ENCODE measurements at places on chromosomes 3 and 15. TPM values are rescaled to one million over a fixed set of nuclear protein-coding genes. Genes with fewer than 3 reads are reported as not detected.

- DNase-seq = no peak
Observed at GRCh38 chr15:96416218-96416933, 85.9 kb downstream of the NR2F2 start.

GRCh38 chr3:16369276-16369675, 104.3 kb downstream of the OXNAD1 start:
- no peak for DNase-seq

DNA sequence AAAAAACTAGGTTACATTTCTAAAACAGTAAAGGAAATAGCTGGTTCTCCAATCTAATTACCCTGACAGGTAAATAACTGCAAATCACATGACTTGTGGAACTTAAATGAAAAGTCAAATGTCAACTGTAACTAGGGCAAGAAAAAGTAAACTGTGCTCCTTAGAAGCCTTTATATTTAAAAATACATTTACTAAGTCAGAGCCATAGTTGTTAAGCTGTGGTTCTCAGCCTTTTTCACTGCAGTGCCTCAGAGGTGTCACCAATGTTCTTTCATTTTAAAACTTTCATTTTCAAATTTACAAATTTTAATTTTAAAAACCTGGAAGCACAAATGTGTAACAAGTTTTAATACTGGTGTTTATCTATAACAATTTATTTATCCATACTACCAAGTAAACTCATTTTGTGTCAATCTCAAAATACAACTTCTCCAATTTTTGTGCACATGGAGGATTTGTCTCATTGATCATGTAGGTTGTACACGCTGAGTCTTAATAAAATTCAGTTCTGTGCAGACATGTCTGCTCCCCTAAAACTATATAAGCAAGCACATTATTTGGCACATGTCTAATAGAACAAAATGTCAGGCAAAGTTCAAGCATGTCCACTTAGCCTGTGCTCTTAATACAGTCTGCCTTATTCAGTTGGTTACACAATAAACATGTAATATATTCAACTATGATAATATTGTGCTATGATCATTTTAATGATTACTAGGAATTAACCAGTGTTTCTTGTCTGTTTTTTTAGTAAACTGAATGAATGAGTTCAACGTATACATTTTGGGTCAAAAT, 70.4 kb downstream of the DLG1 start:
- no peak for DNase-seq

GMPS gene
- polyA plus RNA-seq = 8.0 TPM

IL5RA gene
- 0.15 TPM for polyA plus RNA-seq

PCNP gene
- 35.5 TPM for polyA plus RNA-seq

Measured in pancreas (tissue), 10 donors.